ENCODE measurements at places on chromosomes 11 and 22. TPM values are rescaled to one million over a fixed set of nuclear protein-coding genes. Genes with fewer than 3 reads are reported as not detected.

Gene UBTFL1
- total RNA-seq, result not detected

Gene TBX1
- total RNA-seq, result not detected

Gene HSPB2
- not detected for total RNA-seq

GRCh38 chr11:58028687-58029411, 1.9 kb upstream of the OR6Q1 start:
- DNase-seq, result no peak

DNA sequence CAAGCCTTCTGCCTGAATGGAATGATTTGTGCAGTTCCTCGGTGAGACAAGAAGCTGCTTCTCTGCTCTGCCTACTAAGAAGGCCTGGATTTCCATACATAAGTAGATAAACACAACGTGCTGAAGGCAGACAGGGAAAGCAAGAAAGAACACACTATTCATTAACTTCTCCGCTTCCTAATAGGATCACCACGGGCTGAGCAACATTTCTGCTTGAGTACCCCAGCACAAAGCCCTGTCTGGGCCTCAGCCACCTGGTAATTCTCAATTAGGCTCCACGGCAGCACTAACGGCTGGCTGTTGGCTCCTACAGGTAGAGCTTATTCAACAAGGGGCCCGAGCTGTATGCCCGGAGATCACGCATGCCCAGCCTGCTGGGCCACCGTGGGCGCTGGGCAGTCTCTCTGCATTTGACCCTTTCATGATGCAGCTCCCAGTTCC, 1156.6 kb downstream of the TBC1D22A start:
- no peak for DNase-seq

GRCh38 chr11:130718120-130718519, 198.2 kb downstream of the SNX19 start:
- DNase-seq, result no peak

DNA sequence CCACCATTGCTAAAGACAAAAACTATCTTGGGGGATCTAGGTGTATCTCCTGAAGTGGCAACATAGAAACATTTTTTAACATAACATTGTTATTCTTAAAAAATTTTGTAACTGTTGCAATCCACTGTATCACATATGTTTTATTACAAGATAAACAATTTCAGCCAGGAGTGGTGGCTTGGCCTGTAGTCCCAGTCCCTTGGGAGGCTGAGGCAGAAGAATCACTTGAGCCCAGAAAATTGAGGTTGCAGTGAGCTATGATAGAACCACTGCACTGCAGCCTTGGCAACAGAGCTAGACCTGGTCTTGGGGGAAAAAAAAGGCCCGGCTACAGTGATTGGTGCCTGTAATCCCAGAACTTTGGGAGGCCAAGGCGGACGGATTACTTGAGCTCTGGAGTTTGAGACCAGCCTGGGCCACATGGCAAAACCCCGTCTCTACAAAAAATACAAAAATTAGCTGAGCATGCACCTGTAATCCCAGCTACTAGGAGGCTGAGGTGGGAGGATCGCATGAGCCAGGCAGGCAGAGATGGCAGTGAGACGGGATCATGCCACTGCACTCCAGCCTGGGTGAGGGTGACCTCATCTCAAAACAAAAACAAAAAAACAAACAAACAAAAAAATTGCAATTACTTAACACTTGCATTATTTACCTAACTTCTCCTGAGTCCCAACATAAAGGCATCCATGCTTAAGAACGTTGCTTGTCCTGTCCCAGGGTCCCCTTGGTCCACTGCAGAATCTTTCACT, 1.5 kb upstream of the DEPDC5 start:
- DNase-seq, result no peak

DNA sequence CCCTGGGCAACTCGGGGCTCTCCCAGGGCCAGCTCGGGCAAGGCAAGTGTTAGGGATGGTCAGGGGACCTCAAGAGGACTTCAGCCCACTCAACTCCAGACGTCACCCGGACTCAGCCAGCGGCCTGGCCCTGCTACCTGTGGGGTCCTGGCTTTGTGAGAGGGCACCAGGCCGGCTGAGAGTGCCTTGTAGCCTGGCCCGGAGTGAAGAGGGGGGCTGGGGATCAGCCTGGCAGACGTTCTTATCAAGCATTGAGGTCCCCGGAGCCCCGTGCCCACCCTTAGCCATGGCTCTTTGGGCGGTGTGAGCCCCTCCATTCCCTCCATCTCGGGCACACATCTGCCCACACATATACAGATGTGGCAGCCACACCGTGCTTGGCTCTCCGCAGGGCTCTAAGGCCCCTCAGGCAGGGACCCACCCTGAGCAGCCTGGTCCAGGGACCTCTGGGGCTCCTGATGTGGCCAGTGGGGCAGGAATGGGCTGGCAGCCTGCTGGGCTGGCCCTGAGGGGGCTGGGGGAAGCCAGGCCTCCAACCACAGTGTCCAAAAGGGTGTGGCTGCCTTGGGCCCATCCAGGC, 15.3 kb downstream of the LSP1 start:
- DNase-seq, result no peak

DNA sequence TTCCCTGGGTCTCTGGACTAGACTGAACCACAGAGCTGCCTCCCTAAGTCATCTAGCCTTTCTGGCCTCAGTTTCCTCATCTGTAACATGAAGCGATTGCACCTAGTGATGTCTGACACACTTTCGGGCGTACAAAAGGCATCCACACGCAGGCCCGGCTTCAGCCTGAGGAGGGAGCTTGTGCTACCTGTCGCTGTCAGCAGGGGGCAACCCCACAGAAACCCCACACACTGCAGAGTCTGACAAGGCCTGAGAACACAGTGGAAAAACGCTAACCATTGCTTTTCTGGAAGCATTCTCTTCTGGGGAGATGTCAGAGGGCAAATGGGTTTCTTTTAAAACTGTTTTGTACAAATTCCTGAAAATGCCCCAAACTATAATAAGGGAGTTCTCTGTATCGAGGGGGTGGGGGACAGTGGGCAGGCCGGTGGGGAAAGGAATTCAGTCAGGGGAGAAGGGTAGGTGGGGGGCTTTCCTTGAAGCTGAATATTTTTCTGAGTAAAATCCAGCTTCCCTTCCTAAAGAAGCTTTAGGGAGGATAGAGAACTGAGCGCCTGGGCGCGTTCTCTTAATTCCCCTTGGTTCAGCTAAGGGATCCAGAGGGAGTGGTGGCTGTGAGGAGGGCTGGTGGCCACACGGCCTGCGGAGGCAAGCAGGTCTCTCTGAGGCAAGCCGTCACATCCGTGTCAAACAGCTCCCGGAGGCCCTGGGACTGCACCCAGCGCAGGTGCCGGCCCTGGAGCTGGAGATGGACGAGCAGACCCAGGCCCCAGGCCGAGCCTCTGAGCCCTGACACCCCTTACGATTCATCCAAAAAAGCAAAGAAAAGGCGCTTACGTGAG, 533 bp downstream of the ELF5 start:
- DNase-seq, result peak; percentile 58

DNA sequence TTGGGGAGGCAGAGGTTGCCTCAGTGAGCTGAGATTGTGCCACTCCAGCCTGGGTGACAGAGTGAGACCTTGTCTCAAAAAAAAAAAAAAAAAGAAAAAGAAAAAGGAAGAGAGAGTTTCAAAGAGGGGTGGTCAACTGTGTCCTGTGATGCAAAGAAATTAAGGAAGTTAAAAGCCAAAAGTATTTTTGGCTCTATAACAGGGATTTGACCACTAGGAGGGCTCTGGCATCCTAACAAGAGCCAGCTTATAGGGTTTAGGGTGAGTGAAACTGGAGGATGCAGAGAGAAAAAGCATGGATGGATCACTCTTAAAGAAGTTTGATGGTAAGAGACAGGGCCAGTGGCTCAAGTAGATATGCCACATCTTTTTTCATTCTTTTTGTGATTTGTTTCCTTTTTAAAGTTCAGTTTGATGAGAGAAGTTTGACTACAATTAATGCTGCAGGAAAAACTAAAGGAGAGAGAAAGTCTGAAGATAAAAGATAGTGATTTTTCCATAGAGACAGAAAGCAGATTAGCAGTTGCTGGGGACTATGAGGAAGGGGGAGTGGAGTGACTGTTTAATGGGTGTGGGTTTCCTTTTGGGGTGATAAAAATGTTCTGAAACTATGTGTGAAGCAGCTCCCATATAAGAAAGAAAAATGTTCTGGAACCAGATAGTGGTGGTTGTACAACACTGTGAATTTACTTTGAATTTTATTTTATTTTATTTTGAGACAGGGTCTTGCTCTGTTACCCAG, 11.1 kb upstream of the MICAL2 start:
- DNase-seq, result no peak

DNA sequence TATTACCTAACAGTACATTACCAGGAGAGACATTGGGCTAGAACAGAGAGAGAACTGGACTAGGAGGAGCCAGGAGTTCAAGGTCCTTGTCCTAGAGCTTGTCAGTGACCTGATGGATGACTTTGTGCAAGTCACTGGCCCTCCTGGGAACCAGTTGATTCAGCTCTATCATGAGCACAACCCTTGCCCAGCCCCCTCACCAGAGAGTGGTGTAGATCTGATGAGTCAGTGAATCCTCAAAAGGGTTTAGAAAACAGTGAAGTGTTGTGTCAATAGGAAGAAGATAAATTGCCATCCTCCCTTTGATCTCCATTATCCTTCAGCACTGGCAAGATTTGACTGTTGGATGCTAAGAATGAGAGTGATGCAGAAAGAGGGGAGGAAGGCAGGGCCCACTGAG, 24.3 kb downstream of the NEU3 start:
- DNase-seq, result peak; percentile 36

DNA sequence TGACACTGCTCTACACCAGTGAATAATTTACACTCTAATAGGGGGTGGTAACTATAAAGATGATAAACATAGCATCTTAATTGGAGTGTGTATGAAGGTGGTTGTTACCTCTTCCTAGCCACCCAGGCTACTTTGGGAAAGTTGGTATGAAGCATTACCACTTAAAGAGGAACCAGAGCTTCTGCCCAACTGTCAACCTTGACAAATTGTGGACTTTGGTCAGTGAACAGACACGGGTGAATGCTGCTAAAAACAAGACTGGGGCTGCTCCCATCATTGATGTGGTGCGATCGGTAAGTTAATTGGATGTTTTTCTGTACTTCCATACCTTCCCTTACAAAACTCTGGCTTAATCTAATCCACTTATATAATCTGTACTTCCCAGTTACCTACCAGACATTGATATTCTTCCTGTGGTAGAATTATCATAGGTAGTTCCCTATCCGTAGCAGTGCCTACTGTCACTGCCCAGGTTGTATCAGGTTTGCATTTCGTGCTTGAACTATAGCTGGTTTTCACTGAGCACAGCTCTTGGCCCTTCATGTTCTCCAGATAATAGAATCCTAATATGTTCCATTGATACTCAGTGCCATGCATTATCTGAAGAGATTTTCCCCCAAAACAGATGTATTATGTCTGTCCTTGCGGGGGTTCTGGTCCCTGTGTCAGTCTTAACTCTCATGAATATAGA, 2.2 kb downstream of the RPL27A start:
- DNase-seq, result no peak

- DNase-seq, result no peak
Measured at GRCh38 chr11:130340671-130341319, 26.1 kb upstream of the ZBTB44 start.

- DNase-seq, result peak; percentile 18
Measured at GRCh38 chr11:120013325-120014250, 124.3 kb downstream of the TRIM29 start.

- peak; percentile 46 for DNase-seq
Measured at GRCh38 chr11:27429761-27430393, 42.7 kb downstream of the LGR4 start.

GRCh38 chr11:1373536-1374214, 16.1 kb upstream of the BRSK2 start:
- DNase-seq, result no peak

- DNase-seq, result no peak
Measured at GRCh38 chr22:42344361-42344905, 74.0 kb upstream of the TCF20 start.

DNA sequence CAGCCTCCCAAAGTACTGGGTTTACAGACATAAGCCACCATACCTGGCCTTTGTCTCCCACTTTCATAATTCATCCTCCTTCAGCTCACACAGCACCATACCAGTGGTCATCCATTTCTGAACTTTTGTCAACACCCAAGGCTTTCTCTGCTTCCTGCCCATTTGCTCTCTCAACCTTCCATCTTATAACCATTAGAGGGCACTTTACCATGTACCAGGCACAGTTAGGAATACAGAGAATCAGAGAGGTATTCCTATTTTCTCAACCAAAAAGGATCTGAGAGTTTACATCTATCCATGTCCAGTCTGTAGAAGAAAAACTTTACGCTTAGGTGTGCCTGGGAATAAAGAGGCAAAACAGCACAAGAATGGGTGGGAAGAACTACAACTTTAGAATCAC, 397.6 kb downstream of the BUD13 start:
- no peak for DNase-seq

GRCh38 chr11:36501236-36501635, 8.8 kb downstream of the TRAF6 start:
- no peak for DNase-seq

DNA sequence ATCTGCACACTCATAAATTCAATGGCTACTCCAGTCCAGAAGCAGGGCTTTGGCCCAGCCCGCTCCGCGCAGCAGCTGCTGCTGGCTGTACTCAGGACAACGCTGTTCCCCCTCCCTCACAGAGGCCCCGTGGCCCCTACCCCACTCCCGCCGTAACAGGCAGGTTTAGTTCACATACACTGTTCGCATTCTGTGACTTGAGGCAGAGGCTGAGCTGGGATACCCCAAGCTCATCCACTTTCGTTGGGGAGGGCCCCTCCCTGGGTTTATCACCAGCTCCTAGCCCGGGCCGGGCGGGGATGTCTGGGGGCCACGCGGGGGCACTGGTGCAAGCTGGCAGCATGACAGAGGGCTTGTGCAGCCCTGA, 52.4 kb downstream of the SYT13 start:
- no peak for DNase-seq

- no peak for DNase-seq
Measured at GRCh38 chr11:133697161-133697560, 148.2 kb downstream of the SPATA19 start.

DNA sequence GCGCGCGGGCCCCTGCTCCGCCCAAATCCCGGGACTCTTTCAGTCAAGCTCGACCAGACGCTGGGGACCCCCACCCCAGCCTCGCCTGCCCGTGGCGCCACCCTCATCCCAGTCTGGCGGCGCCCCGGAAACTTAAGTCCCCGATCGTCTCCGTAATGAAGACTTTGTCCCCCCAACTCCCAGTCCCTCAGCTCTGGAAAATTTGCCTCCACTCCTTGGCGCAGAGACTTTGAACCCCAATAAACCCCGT, 348 bp downstream of the PLCB3 start:
- DNase-seq, result no peak

GRCh38 chr11:59267196-59267595, 54.5 kb upstream of the MPEG1 start:
- no peak for DNase-seq

GRCh38 chr11:120235024-120235628, 4.8 kb upstream of the POU2F3 start:
- no peak for DNase-seq
